ENCODE measurements at places on chromosomes 1 and 21.

- DNase-seq, result no peak
Observed at GRCh38 chr1:27065999-27066630, 53.5 kb upstream of the TENT5B start.

DNA sequence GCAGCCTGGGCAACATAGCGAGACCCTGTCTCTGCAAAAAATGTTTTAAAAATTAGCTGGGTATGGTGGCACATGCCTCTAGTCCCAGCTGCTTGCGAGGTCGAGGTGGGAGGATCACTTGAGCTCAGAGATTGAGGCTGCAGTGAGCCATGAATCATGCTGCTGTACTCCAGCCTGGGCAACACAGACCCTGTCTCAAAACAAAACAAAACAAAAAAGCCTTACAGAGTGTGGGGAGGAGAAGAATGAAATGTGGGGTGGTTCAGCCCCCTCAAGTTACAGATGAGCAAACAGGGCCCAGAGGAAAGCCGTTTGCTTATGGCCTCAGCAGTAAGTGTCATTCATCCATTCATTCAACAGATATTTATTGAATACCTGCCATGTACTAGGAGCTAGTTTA is 40.7 kb downstream of the RPS6KA1 start:
- DNase-seq, result no peak

GRCh38 chr21:27362249-27362648 is 395.4 kb upstream of the ADAMTS5 start:
- no peak for DNase-seq

GRCh38 chr1:4001461-4001860 is 101.4 kb upstream of the C1orf174 start:
- no peak for DNase-seq

GRCh38 chr1:234647245-234647644 is 37.3 kb upstream of the IRF2BP2 start:
- DNase-seq, result no peak

DNA sequence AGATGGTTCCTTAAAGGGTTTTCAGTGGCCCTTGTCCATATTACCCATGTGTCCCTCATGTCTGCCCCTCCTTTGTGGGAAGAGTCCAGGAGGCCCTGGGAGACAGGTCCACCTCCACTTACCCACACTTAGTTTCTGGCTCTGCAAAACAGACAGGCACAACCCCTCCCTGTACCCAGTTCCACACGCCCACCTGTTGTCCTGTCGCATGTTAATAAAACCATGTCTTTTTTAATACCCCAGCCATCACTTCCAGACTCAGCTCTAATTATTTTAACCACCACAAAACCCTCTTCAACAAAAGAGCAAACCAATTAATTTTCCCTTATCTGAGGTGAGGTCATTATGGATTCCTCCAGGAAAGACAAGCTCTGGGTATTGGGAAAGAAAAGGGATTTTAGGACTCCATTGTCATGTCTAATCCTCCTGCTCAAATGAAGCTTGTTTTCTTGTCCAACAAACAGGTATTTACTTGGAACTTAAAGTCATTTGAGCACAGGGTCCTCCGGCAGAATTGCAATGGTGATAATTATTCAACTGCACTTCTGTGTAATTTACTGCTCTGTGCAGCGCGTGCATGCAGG is 68.9 kb downstream of the CCDC185 start:
- no peak for DNase-seq

Measured in SJCRH30 (cell line).